ENCODE measurements at places on chromosomes 3 and 15.

GRCh38 chr3:134857356-134857755 lies 62.3 kb downstream of the EPHB1 start:
- no peak for DNase-seq

- no peak for DNase-seq
Observed at GRCh38 chr3:127426444-127427153, 138.8 kb upstream of the PRR20G start.

- DNase-seq: no peak
Observed at GRCh38 chr15:100007609-100008008, 274.4 kb upstream of the LYSMD4 start.

DNA sequence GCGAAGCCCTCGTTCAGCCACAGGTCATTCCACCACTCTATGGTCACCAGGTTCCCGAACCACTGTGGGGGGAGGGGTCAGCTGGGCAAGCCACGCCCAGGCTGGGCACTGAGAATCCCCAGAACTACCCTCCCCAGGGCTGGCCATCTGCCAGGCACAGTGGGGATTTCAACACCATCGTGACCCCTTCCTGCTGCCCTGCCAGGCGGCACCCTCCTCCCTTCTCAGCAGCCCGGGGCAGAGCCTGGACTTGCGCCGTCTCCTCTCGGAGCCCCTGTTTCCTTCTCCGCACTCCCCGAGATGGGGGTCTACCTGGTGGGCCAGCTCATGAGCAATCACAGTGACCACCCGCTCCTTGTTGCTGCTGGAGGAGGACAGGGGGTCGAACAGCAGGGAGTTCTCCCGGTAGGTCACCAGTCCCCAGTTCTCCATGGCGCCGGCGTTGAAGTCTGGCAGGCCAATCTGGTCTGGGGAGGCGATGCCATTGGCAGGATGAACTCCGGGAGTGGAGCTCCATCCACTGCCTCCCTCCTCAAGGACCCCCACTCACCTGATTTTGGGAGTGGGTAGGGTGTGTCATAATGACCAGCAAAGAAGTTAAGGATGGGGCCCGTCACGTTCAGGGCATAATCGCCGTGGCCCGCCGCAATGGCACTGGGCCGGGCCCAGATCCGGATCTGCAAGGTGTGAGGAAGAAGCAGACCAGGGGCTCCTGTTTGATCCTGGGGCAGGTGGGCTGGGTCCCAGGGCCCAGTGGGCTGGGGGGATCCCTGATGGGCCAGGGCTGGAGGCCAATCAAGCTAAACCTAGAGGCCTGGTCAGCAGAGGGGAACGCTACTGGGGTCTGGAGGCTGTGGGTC lies 10.5 kb downstream of the ANPEP start:
- no peak for DNase-seq

DNA sequence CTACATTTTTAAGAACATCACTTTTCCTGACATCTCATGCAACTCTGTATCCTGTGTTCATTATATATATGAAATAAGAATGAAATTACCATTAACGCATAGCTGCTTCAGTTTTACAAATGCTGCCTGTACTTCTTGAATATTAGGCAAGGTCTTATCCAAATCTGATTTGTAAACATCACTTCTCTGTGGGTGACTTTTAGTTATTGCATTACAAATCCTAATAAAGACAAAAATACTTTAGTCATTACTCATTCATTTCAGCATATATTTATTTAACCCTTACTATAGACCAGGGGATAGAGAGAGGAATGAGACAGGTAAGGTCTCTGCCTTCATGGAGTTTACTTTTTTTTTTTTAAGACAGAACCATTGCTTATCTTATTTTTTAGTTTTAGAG lies 36.8 kb downstream of the MTMR10 start:
- DNase-seq: no peak

GRCh38 chr3:16181361-16181760 lies 6.9 kb downstream of the GALNT15 start:
- no peak for DNase-seq

DNA sequence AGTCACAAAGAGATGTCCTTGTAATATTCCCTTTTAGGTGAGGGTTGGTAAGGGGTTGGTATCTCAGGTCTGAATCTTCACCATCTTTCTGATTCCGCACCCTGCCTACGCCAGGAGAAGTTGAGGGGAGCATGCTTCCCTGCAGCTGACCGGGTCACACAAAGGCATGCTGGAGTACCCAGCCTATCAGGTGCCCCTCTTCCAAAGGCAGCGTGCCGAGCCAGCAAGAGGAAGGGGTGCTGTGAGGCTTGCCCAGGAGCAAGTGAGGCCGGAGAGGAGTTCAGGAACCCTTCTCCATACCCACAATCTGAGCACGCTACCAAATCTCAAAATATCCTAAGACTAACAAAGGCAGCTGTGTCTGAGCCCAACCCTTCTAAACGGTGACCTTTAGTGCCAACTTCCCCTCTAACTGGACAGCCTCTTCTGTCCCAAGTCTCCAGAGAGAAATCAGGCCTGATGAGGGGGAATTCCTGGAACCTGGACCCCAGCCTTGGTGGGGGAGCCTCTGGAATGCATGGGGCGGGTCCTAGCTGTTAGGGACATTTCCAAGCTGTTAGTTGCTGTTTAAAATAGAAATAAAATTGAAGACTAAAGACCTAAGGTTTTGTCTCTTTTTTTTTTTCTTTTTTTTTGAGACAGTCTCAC lies 19.8 kb downstream of the TYRO3 start:
- no peak for DNase-seq
